ENCODE measurements at places on chromosomes 4 and X.

DNA sequence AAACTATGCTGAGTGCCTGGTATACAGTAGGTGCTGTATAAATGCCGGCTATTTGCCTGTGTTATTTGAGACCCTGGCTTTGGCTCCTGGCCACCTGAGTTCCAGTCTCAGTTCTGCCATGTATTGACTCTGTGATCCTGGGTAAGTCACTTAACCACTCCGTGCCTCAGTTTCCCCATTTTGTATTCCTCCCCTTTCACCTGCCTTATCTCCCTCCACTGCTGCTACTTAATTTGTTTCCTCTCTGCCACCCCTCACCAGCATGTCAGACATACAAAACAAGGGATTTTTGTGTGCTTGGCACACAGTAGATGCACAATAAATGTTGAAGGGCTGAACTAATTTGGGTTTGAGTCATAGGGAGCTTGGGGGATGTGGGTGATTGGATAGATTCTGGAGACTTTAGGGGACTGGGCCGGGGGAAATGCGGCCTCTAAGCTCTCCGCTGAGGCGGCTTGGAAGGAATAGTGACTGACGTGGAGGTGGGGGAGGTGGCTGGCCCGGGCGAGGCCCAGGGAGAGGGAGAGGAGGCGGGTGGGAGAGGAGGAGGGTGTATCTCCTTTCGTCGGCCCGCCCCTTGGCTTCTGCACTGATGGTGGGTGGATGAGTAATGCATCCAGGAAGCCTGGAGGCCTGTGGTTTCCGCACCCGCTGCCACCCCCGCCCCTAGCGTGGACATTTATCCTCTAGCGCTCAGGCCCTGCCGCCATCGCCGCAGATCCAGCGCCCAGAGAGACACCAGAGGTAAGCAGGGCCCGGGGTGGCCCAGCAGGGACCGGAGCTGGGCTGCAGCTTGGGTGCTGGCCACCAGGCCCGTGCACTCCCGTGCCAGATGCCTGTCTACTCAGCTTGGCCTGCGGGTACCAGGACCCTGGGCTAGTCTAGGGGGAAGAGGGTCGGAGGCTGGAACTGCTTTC lies at the start of gene TIMP1:
TIMP1 (plus strand) TSS at position 706 of the 917 bp plus-strand sequence. CDS start 980 bp downstream, outside the sequence.
- DNase-seq: no peak

GRCh38 chr4:22487328-22487727 lies 28.5 kb downstream of the ADGRA3 start:
- DNase-seq: no peak

DNA sequence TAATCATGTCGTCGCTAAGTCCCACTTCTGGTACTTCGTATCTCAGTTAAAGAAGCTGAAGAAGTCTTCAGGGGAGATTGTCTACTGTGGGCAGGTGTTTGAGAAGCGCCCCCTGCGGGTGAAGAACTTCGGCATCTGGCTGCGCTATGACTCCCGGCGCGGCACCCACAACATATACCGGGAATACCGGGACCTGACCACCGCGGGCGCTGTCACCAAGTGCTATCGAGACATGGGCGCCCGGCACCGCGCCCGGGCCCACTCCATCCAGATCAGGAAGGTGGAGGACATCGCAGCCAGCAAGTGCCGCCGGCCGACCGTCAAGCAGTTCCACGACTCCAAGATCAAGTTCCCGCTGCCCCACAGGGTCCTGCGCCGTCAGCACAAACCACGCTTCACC lies 11.3 kb downstream of the PNCK start:
- no peak for DNase-seq

DNA sequence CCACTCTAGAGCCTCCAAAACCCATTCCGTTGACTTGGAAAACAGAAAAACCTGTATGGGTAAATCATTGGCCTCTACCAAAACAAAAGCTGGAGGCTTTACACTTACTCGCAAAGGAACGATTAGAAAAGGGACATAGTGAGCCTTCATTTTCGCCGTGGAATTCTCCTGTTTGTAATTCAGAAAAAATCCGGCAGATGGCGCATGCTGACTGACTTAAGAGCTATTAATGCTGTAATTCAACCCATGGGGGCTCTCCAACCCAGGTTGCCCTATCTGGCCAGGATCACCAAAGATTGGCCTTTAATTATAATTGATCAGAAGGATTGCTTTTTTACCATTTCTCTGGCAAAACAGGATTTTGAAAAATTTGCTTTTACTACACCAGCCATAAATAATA lies 60.8 kb downstream of the ZNF732 start:
- no peak for DNase-seq

GRCh38 chrX:50668860-50669259 lies 145.1 kb downstream of the SHROOM4 start:
- no peak for DNase-seq

DNA sequence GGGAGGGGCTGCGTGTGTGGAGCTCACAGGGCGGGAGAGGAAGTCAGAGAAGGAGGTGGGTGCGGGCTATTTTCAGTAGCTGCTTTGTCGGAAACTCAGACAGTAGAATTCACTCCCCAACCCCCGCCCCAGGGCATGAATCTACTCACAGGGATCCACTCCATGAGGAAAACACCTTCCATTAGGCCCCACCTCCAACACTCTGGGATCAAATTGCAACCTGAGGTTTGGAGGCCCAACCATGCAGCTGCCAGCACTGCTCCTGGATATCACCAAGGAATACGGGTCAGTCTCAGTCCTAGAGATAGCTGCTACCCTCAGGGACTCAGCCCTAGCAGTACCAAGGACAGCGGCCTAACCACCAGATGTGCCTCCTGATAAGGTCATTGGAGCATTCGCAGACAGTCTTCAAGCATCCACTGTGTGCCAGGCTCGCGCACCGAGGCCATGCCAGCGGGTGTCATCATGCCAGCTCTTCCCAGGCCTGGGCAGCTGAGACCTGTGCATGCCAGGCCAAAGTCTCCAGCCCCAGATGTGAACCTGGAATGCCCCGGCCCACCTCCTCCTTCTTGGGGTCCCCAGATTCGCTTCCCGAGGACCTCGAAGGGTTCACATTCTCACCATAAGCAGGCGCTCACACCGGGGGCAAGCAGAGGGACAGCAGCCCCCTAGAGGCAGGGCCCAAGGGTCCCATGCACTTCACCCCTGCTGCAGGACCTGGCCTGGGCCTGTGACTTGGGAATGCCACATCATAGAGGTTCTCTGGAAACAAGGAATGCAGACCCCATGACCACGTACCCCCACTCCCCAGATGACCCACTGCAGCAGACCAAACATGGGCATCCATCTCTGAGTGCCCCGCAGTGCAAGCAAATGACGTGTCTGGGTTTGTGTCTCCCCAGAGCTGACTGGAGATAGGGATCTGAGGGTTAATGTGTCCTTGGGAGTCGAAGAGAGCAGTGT lies 102.3 kb downstream of the ADRA2C start:
- no peak for DNase-seq

DNA sequence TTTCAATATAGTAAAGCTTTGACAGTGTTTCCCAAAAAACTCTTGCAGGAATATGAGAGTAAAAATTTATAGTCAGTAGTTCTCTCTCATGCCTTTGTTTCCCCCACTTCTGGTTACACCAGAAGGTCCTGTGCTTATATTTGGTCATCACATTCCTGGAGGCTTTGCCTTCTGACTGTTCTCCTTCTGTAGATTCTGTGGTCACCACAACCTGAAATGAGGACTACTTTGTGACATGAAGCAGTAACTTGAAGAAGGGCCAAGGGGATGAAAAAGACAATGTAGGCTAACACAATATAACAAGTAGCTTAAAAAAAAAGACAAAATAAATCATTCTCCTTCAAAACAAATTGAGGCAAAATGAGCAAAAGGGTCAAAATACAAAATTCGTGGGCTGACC lies 366.2 kb upstream of the NR3C2 start:
- DNase-seq: no peak

GRCh38 chr4:7060346-7061150 lies 7.3 kb downstream of the GRPEL1 start:
- DNase-seq: no peak

GRCh38 chr4:1718095-1718850 lies 2.9 kb downstream of the TMEM129 start:
- DNase-seq: no peak

DNA sequence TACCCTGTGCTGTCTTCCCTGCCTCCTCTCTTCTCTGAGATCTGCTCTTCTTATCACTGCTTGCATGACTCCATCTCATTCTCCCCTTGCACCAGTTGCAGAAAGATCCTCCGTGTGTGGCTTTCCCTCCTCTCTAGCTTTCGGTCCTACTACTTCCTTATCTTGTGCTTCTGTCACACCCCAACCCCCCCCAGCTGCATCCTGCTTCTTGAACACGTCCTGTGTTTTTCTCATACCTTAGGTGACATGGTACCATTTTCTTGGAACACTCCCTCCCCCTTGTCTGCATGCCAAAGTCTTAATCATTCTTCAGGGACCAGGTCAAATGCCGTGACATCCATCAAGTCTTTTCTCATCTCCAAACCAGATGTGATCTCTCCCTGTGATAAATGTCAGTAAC lies 46.4 kb downstream of the FHL1 start:
- no peak for DNase-seq

DNA sequence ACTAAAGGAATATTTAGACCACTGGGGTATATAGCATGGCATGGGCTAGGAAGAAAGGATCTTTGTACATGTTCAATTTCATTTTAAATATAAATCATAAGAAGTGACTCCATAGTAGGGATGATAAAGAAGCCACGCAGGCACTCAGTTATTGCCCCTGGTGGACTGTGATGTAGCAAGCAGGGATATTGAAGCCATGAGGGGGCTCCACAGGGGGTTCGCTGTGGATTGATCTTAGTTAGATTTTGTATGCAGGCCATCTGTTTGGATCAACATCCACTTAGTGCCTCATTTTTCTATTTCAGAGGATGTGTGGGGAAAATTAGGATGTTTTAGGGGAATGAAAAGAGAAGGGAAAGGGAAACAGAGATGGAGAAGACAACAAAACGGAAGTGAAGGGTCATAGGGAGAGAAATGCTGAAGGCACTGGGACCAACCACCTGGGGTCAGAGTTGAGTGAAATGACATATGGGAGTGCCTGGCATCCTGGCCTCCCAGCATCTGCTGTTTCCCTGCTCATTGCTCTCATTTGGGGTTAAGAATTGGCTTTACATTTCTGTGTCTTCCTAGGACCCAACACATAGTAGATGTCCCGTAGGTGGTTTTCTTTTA lies 11.2 kb upstream of the FREM3 start:
- no peak for DNase-seq

- no peak for DNase-seq
Observed at GRCh38 chrX:25925946-25926345, 212.2 kb upstream of the MAGEB18 start.

- no peak for DNase-seq
Observed at GRCh38 chr4:173503330-173504180, 26.5 kb downstream of the HAND2 start.

- DNase-seq: no peak
Observed at GRCh38 chrX:28675173-28675572, 87.9 kb downstream of the IL1RAPL1 start.

GRCh38 chr4:86927843-86928395 lies 6.9 kb upstream of the AFF1 start:
- DNase-seq: no peak

- DNase-seq: no peak
Observed at GRCh38 chr4:185071236-185071811, 53.0 kb downstream of the HELT start.

GRCh38 chr4:52939739-52940138 lies 77.6 kb downstream of the RASL11B start:
- no peak for DNase-seq

GRCh38 chr4:3865986-3866812 lies 100.0 kb downstream of the ADRA2C start:
- DNase-seq: no peak

DNA sequence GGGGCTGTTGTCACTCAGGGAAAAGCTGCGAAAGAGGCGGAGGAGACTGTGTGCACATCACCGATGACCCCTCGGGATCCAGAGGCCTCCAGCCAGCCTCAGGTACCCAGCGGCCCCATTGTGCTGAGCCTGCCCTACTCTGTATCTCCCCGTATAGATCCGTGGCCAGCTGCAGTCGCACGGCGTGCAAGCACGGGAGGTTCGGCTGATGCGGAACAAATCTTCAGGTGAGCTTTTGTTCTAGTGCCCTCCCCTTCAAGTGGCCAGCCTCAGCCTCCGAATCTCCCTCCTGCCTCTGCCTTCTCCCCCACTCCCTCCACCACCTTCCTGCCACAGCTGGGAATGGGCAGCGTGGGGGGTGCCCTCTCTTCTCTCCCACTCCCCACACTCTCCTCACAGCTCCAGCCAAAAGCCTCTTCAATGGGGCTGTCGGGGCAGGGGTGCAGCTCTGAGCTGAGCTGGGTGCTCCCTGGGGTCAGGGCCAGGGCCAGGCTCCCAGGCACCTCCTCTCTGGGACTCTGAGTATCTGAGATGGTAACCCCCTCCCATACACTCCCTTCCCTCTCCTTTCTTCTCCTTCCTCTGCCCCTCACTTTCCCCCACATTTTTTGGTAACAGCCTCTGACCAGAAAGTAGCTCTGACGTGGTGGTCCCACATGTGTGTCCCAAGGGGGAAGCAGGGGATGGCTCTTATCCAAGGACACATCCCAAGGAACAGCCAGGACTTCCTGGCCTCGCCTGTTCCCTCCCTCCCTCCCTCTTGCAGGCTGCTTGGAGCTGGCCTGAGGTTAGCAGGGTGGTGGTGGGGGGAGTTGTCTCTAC lies 20.4 kb upstream of the UBA1 start:
- no peak for DNase-seq

- DNase-seq: no peak
Observed at GRCh38 chrX:39819921-39820849, 277.6 kb downstream of the BCOR start.

DNA sequence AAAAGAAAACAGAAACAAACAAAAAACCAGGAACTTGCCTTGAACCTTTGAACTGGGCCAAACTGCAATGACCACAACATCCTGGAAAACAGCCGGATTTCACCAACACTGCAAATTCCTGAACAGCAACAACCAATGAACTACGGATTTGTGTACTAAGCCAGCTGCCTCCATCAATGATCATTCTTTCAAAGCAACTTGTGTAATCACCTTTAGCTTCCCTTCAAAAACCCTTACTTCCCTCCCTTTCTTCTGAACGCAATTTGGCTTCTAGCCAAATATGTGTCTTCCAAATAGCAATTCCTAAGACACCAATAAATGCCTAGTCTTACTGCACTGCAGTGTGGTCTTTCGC lies 98.5 kb upstream of the FAM47C start:
- no peak for DNase-seq

DNA sequence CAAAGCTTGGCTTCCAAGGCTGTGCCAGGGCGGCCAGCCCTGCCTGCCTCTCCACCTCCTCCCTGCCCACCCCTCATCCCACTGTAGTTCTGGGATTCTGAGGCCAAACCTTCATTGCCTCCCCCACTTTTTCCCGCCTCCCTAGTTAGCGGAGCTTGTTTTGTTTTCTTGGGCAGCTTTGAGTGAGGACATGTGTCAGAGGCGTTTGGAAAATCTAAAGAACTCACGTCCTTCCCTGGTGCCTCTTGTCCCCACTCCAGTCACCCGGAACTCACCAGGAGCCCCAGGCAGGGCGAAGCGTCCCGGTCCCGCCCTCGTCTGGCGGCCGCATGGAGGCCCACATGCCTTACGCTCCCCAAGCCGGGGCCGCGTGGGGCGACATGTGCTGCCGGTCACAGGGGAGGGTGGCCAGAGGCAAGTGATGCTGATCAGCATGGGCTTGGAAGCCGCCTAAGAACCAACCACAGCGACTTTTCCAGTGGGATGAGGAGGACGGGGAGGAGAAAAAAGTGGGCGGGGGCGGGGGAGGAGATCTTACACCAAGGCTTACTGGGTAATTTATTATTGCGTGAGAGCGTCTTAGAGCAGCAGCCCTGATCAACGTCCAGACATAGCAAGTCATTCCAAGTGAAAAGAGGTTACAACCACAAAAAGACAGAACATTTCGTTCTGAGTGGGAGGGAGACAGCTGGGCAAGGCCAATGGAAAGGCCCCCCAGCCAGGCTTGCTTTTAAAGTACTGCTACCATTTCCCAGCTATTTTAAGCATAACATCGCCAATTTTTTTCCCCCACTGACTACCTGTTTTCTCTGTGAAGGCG lies 48.5 kb downstream of the PRPS1 start:
- no peak for DNase-seq

- no peak for DNase-seq
Observed at GRCh38 chr4:140875746-140876452, 119.7 kb upstream of the TBC1D9 start.
